ENCODE measurements at places on chromosomes 5 and 9.

GRCh38 chr9:136994888-136995230 is 1.5 kb downstream of the CLIC3 start:
- DNase-seq = no peak

DNA sequence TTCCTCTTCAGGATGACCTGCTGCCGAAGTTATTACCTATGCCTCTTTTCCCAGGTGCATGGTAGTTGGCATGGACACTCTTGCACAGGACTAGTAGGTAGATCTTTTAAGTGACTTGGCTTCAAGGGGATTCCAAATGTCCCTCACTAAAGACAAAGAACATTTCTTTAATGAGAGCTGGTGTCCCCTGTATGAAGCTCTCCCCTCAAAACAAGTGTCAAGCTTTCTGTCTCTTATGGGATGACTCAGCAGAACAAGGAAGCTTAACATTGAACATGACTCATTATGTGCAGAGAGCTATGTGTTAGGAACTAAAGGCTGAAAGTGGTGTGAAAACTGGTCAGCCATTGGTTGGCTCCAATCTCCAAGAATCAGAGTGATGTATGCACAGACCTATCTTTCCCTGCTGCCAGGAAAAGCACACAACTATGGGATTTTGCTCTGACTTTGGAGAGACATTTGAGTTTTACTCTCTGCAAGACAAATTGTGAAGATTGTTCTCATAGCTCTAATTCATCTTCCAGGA is 120.5 kb downstream of the PRDM6 start:
- no peak for DNase-seq

DNA sequence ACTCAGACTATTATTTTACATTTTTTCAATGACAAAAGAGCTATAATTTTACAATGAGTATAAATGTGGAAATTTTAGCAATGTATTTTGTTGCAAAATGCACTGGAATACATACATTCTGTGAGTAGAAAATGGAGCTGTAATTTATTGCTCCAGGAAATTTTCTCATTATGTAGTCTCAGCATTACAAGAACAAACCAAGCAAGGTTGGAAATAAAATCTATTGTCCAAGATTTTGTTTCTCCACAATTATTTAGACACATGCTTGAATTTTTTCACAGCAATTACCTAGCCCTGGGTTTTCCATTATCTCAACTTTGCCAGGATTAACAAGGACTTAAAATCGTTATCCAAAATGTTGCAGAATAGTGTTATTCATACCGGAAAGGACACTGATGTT is 820.1 kb downstream of the CDH12 start:
- DNase-seq = no peak

GRCh38 chr9:129289131-129289731 is 111.2 kb upstream of the IER5L start:
- DNase-seq = no peak

GRCh38 chr9:126915281-126915816 is 767 bp downstream of the RALGPS1 start:
- no peak for DNase-seq
